ENCODE measurements at places on chromosomes 2 and 18.

DNA sequence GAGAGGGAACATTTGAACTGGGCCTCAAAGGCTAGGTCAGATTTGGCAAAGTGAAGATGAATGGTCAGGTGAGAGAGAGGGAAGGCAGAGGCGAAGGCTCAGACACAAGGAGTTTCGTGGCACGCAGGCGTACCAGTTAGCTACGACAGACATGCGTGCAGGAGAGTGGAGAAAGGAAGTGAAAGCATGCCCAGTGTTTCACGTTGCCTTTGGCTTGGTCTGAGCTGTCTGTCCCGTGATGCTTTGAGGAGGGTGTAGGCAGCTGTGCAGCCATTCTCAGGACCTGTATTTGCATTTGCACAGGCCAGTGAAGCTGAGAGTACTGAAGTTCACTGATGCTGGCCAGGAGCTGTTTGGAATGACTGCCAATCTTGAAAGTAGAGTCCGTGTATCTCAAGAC, 69.5 kb downstream of the HNRNPLL start:
- no peak for DNase-seq

DNA sequence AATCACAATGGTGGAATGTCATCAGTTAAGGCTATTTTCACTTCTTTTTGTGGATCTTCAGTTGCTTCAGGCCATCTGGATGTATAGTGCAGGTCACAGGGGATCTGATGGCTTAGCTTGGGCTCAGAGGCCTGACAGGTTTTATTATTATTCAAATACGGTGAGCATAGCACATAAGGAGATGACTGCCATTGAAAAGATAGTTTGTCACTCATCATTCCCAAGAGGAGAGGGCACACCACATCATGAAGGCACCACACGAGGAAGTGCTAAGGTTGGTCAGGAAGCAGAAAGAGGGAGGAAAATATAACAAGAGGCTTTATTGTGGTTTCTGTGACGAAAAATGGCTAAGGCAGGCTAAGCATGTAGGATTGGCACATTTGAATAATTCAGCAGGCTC, 131.4 kb downstream of the CD8B2 start:
- no peak for DNase-seq

DNA sequence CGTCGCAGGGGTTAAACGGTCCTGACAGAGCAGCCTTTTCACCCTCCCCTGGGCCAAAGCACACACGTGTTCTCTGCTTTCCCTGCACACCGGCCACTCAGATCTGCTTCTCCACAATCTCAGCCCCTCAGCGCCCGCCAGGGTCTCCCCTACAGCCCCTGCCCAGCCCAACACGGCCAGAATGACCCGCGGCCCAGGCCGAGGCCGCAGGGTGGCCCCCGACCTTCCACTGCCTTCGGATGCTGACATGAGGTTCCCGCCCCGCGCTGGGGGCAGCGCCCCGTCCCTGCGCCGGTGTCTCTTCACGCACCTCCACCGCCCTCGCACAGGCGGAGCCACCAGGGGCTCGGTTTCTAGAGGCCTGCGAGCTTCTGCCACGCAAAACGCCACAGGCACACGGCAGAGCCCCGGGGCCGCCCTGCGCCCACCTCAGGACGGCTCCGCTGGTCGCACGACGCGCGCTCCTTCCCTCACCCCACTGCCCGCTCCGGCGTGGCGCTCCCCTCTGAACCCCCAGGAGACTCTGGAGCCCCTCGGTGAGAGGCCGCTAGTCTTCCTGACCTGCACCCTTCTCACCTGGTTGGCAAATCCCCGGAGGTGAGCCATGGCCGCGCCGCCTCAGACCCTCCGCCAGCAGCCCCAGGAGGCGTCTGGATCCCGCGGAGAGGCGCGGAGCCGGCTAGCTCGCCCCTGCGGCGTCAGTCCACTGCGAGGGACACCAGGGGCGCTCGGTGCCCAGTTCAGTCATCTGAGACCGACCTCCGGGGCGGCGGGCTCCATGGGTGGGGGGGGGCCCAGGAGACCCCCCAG, 749 bp downstream of the STK25 start:
- peak; percentile 20 for DNase-seq

DNA sequence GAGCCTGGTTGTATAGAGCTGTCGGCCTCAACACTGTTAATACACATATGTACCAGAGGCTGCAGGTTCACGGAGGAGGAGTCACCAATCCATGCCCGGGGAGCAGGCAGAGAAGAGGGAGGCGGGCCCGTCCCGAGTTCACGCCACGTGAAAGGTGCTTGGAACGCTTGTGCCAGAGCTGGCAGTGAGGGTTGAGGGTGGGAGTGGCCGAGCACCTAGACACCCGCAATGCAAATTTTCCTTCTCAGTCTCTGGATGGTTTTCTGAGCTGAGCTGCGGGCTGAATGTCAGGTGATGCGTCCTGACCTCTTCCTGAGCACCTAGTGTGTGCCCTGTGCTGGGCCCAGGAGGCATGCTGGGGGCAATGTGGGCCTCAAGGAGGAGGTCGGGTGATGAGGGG, 52.2 kb downstream of the ODC1 start:
- no peak for DNase-seq

- DNase-seq, result no peak
These were observed 309.7 kb downstream of the XIRP2 start for GRCh38 chr2:167198009-167198408.

DNA sequence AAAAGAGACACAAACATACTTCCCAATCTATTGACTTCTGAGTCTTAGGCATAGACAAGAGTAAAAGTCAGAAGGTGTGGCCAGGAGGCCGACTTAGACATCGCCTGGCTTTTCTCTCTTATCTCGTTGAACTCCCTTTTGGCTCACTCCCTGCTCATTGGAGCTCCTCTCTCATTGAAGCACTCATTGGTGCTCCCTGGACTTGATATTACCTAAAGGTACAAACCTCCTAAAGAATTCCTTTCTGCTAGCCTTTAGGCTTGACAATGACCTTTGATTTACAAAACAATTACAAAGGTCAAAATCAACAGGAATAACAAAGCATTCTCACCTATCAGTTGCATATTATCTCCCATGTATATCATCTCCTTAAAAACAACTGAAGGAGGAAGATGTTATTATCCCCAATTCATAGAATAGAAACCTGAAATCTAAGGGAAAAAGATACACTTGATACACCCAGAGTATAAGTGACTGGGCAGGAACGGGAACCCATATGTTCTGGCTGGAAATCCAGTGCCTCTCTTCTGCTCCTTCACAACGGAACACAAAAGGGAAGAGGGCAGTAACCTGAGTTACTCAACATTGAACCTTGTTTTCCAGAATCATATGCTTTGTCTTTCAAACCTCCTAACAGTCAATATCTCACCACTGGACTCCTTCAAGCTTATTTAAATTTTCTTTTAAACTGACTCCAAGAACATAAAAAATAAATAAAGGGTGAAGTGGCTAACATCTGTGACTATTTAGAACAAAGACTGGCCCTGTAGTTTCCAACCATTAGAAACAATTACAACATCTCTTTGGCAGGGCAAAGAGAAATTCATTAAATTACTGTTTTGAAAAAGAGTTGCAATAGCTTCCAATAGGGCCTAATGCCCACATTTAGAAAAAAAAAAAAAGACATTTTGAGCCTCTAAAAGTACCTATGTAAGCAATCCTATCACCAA, 1247.9 kb downstream of the LRP1B start:
- DNase-seq, result no peak

GRCh38 chr2:45935791-45936622, 284.5 kb downstream of the PRKCE start:
- DNase-seq, result peak; percentile 84

GRCh38 chr2:219969508-219969907, 342.1 kb downstream of the SLC4A3 start:
- DNase-seq, result no peak

GRCh38 chr2:232879618-232880494, 9.8 kb downstream of the SNORC start:
- DNase-seq, result no peak

- DNase-seq, result no peak
These were observed 3.2 kb downstream of the TBC1D8 start for GRCh38 chr2:101147971-101148370.

- no peak for DNase-seq
These were observed 427.9 kb downstream of the PLCL1 start for GRCh38 chr2:198232281-198232680.

DNA sequence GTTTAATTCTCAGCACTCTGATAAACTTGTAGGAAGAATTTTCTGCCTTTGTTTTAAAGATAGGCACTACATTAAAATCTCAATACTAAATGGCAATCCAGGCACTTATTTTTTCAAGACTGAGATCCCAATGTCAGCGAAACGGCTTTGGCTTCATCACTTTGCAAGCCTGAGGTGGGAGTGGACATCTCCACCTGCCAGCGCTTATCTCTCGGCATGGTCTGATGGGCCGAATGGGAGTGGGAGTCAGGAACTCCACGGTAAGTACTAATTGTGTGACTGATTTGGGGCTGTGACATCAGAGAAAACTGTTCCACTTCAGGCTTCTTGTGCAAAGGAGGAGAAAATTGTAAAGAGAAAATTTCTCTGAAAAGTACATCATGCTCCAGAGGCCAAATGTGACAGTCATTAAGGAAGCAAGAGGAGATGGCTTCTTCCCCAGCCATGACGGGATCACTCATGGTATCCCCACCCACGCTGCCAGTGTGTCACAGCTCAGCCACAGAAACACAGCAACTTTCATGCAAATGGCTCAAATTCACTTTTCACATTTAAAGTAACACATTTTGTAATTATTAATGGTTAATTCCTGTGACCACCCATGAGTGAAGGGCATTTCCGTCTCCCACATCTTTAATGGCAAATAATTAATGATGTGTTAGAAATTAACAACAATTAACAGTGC, 385.5 kb upstream of the HNRNPA3 start:
- DNase-seq, result no peak

- DNase-seq, result peak; percentile 21
These were observed at the start of gene SERPINE2 for GRCh38 chr2:224039080-224039769. Gene SERPINE2 (minus strand): TSS chr2:224039286. CDS start chr2:224001900, 37,386 bp downstream.
